ENCODE measurements at places on chromosomes 1 and 21. TPM values are rescaled to one million over a fixed set of nuclear protein-coding genes. Genes with fewer than 3 reads are reported as not detected.
A peak's percentile ranks its signal among the peaks of the same experiment; 100 is the strongest.

DNA sequence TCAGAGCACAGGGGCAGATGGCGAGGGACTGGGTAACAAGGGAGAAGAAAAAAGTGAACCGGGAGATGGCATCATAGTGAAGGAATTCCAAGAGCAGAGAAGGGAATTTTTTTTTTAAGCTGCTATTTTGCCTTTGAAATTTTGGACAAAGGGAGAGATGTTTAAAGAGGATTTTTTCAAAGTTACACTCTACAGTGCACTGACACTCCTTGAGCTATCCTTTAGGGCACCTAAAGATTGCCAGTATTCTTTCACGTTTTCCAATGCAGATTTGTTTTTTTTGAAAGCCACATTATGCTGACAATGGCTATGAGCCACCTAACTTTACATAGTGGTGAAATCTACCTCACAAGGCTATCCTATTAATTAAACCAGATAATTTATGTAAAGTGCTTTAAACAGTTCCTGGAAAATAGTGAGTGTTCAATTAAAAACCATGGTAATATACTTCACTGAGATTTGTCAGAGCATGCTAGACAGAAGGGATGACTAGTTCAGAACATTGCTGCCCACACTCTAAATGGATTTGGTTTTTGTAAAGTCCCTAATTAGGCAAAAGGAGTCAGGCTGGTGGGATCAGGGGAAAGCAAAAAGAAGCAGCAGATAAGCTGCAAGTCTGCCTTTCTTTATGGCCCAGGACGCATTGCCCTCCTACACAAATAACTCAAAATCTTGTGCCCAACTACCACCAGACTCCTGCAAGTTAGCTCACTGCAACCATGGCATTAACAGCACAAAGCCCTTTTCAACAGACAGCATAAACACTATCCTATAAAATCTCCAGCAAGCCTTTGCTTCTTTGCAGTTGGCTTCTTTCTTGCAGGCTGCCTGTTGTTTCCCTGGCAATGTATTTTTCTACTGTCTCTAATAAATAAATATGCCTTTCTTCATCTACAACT, 53.9 kb downstream of the PRDX6 start:
- DNase-seq = no peak

DNA sequence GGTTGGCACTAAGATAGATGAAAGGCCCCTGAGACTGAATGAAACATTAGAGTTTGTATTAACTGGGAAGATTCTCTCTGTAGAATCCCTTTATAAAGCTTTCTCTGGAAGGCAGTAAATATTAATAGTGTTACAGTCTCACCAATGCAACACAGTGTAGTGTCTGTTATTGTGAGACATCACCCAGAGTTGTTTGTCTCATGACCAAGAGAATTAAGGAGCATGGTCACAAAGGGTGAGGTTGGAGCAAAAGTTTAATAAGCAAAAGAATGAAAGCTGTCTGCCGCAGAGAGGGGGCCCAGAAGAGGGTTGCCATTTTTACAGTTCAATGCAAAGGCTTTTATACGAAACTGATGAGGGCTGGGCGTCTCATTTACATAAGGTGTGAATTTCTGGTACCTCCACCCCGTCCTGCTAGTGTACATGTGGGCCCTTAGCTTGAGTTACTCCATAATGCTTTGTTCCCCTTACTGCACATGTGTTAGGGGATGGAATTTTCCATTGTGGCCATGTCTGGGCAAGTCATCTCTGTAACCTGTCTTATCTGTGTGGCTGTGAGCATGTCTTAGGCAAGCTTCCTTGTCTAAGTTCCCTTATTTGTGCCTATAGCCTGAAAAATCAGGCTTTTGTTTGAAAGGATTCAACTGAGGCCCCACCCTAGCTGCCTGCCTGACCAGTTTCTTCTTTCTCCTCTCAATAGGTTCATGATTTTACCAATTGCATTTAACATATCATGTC, 184.1 kb downstream of the RASAL2 start:
- DNase-seq = no peak

DNA sequence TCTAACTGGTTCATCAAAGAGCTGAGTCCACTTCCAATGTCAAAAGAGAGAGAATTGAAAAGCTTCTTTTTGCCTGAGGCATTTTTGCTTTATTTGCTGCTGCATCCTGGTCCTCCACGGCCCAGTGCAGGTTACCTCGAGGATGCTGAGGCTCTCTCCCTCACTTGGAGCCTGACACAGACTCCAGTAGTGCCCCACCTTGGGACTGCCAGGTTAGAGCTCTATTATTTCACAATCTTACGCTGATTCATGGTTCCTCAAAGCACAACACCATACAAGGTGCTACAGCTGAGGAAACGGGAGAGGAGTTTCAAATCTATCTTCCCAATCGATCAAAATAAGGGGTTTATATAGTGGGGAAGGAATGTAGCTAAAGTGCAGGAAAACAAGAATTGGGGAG, 13.6 kb upstream of the PLPPR4 start:
- peak; percentile 49 for DNase-seq

GRCh38 chr21:16569679-16570078, 839.9 kb downstream of the USP25 start:
- no peak for DNase-seq

- no peak for DNase-seq
Observed at GRCh38 chr1:54757833-54758232, 6.5 kb downstream of the PARS2 start.

DNA sequence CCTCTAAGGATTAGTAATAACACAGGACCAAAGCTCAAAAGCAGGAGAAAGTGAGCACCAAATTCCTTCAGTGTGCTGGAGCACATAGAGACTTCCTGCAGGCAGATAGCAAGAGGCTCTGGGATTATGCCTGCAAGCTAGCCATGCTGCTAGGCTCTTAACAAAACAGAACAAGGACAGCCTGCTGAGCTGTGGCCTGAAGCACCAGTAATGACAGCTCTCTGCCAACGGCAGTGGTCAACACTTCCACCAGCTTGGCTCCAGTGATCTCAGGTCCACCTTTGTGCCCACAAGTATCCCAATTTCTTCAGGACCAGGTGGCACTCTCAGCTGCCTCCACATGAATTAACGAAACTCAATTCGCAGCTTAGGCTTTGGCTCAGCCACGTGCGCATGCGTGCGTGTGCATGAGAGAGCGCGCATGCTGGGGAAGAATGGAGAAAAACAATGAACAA, 64.2 kb downstream of the SLC45A1 start:
- DNase-seq = no peak

GRCh38 chr1:21537511-21537931, 28.3 kb downstream of the ALPL start:
- no peak for DNase-seq

DNA sequence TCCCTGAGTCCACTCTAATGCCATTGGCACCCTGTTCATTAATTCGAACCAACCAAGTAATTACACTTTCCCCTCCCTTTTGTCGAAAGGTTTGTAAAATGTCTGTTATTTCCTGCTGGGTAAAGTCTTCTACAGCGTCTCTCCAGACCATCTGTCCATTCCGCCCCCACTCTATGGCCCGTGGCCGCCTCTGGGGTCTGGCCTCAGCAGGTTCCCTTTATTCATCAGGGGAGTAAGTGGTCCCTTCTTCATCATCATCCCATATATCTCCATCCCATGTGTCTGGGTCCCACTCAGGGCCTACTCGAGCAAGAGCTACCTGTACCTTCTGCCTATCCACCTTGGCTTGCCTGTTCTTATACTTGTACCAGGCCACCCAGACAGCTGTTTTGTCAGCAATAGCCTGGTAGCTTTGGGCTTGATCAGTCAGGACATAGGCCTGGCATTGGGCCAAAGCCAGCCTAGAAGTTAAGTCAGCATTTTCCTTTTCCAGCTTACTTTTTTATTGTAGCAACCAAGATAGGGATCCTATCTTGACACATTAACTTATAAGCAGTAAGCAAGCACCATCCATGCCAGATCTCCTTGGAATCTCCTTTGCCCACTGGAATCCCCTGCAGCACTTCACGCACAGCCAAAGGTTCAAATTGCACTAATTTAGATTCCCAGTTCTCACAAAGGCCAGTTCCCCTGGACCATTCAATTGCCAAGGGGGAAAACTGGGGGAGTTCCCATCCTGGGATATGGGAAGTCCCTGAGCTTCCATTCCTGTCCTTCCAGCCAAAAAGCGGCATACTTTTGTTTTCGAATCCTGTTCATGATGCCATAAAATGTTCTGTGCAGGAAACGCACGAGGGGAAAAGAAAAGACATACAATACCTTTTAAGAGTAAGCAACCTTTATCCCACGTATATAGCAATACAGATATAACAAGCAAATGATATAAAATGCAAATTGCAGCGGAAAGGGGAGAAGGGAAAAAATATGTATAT, 6.6 kb upstream of the STUM start:
- peak; percentile 50 for DNase-seq

- DNase-seq = no peak
Observed at GRCh38 chr21:30541764-30542163, at the start of gene KRTAP19-6. Gene KRTAP19-6 (minus strand): TSS chr21:30541864. CDS start chr21:30541833, 31 bp downstream.

- DNase-seq = no peak
Observed at GRCh38 chr1:110375490-110375889, 15.3 kb downstream of the SLC16A4 start.

DNA sequence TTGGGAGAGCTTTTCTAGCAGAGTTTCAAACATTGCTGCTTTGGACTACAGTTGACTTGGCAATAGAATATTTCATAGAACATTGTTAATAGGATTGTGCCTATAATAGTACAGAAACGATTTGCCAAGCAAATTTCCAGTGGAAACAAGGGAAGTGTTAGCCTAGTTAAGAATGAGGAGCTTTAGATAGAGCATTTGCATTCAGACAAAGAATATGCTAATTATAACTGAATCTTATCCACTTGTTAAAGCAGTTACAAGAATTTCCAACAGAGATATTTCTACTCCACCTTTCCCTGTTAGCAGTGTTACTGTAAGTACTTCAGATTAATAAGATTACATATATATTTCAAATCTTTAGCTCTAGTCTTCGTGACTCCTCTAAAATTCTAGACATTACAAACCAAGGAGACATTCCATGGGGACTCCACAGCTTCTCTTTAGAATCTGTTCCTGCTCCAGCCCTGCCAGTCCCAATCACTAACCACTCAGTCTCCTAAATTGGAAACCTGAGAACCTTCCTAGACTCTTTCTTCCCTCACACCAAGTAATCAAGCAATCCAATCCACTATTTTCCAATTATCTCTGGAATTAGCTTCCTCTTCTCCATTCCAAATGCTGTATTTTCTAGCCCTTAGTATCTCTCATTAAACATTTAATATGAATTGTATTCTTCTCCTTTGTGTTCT, 141.8 kb upstream of the PBX1 start:
- no peak for DNase-seq

The LCA5L gene
- 2.8 TPM for total RNA-seq

The TDRD10 gene
- not detected for total RNA-seq

The CLCNKB gene
- not detected for total RNA-seq

The SLC6A9 gene
- 62.2 TPM for total RNA-seq

The CHIA gene
- not detected for total RNA-seq

Measured in MCF 10A (cell line).